NCI-H1694 treated with DMSO at 0.1 percent for 48 hours (cell line): ENCODE measurements at places on chromosomes 5 and 9.

- DNase-seq: no peak
These were observed 9.2 kb upstream of the CRB2 start for GRCh38 chr9:123346826-123347225.

- DNase-seq: peak; percentile 56
These were observed 136.0 kb upstream of the EFNA5 start for GRCh38 chr5:107806705-107807104.

DNA sequence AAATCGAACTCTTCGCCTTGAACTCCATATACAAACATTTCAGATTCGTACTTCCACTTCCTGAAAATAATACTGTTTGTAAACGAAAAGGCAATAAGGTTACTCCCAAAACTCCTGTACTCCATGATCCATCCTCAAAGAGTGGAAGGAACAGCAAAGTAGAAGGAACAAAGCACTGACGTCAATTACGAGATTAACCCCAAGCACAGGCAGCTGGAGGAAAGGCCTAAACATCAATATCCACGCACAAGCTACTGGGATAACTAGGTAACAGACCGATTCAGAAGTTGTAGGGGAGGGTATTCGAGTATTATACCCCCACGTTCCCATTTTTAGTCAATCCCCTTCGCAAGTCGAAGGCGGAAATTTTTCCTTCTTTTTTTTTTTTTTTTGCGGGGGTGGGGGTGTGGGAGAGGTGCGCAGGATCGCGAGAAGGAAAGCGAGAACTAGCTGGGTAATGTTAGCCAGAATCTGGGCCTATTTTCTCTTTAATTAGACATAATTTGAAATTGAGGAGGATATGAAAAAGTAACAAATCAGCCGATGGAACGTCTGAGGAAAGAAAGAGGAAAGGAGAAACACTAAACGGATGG lies 909 bp downstream of the AFF4 start:
- peak; percentile 9 for DNase-seq

- no peak for DNase-seq
These were observed 45.1 kb downstream of the ERGIC1 start for GRCh38 chr5:172878933-172879752.

DNA sequence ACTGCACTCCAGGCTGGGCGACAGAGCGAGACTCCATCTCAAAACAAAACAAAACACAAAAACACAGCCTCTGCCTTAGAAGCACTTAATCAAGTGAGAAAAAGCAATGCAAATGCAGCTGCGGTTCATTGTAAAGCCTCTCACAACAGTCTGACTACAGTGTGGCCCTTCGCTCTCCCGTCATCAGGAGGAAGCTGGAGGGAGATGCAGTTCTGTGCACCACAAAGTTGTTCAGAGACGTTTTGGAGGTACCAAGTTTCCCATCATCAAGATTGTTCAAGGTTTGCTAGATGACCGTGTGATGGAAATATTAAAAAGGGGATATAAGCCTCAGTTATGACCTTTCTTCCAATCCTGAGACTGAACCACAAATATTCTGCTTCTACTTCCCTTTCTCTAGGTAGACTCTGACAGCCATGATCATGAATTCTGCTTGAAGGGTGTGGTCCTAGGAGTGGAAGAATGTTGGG lies 40.9 kb downstream of the SEC61B start:
- DNase-seq: no peak

GRCh38 chr5:150398722-150399523 lies 13.8 kb downstream of the CD74 start:
- DNase-seq: no peak

GRCh38 chr9:109017493-109017892 lies 4.2 kb upstream of the CTNNAL1 start:
- no peak for DNase-seq

GRCh38 chr5:65102371-65102975 lies 333.7 kb downstream of the CWC27 start:
- no peak for DNase-seq

GRCh38 chr5:160271396-160271795 lies 41.0 kb downstream of the CCNJL start:
- peak; percentile 38 for DNase-seq

GRCh38 chr9:134404376-134405358 lies 78.4 kb downstream of the RXRA start:
- DNase-seq: no peak

DNA sequence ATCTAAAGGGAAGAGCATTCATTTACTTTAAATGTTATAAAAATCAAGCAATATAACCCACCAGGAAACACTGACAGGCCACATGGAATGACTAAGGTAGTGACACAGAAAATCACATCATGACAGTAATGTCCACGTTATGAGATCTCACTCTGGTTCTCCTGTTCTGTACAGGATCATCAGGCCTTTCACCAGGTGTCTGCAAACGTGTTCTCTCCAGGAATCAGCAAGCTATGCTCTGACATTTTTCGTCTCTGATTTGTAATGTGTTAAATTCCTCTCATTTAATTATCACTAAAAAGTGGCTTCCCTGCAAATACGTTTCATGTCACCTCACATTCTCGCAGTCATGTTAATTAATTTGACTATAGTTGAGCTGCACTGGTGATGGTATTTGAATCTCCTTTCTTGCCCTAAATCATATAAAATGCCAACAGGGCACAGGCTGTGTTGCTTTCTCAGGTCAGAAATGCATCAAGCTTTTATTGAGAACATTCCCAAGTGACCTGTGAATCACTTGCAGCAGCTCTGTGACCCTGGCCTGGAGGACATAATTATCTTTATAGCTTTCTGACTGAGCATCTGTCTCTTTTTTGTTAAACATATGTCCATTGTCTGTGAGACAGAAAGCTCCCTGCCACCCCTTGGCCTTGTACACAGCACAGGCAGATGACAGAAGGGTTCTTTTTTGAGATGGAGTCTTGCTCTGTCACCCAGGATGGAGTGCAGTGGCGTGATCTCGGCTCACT lies 196.2 kb downstream of the DIRAS2 start:
- DNase-seq: peak; percentile 29

GRCh38 chr9:113690055-113690740 lies 185.9 kb upstream of the ZNF618 start:
- no peak for DNase-seq

- DNase-seq: no peak
These were observed 17.8 kb upstream of the ERMP1 start for GRCh38 chr9:5850724-5851122.

DNA sequence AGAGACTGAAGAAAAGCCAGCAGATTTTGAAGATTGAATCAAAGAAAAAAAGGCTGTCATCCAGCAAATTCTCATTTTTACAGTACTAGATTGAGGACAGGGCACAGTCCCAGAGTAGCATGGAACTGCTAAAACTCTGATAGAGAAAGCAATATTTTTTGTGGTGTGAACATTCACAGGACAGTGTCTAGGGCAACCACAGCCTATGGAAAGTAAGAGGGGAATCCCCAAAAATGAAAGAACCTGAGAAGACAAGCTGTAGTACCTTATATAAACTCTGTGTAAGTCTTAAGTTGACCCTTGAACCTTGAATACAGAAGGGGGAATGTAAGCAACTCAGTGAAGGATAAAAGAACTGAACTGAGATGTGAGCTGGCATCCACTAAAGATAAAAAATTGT lies 540.3 kb downstream of the HINT1 start:
- DNase-seq: no peak

DNA sequence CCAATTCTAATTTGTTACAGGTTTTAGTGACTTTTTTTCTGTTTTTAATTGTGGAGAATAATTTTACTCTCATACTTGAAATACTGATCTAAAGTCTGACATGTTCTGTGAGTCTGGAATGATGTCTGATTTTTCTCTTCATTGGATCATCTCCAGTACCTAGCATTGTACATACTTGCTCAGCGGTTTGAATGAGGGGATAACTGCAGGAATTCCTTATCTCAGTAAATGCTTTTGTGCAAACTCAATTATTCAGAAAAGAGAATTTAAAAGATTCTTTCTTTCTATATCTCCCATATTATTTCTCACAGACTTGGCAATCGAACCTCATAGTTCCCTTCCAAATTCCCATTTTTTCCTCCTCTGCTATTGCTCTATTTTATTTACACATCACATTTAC lies 397.9 kb upstream of the SGCD start:
- DNase-seq: no peak

GRCh38 chr5:154771383-154771901 lies 16.3 kb downstream of the LARP1 start:
- peak; percentile 32 for DNase-seq

DNA sequence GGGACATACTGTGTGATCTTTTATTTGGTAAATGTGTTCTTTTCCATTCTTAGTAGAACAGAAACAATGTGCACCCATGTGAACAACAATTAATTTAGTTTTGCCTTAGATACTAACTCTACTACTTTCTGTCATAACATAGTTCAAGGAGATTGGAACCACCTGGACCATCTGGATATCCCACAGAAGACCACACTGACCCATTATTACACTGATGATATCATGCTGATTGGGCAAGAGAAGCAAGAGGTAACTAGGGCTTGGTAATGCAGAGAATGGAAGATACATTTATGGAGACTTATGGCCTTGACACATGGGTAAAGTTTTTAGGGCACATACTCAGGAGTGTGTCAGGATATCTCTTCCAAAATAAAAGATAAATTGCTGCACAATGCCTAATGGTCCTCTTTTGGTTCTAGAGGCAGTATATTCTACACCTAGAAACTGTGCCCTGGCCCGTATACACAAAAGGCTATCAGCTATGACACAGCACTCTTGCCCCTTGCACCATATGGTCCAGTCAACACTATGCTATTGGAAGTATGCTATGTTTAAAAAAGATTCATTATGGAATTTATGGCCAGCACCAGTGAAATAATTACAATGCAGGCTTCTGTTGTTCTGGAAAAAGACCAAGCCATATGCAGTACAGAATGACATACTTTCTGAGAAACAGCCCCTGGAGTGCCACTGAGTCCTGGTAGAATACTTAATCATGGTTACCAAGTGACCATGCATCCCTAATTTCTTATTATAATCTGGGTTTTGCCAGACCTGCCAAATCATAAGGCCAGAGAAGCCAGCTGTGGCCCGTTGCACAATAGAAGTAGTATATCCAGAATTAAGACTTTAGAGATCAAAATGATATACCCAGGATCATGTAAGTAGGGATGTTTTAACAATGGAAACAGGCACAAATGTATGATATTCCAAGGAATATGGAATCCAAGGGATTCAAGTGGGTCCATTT lies 41.6 kb upstream of the MROH2B start:
- no peak for DNase-seq

DNA sequence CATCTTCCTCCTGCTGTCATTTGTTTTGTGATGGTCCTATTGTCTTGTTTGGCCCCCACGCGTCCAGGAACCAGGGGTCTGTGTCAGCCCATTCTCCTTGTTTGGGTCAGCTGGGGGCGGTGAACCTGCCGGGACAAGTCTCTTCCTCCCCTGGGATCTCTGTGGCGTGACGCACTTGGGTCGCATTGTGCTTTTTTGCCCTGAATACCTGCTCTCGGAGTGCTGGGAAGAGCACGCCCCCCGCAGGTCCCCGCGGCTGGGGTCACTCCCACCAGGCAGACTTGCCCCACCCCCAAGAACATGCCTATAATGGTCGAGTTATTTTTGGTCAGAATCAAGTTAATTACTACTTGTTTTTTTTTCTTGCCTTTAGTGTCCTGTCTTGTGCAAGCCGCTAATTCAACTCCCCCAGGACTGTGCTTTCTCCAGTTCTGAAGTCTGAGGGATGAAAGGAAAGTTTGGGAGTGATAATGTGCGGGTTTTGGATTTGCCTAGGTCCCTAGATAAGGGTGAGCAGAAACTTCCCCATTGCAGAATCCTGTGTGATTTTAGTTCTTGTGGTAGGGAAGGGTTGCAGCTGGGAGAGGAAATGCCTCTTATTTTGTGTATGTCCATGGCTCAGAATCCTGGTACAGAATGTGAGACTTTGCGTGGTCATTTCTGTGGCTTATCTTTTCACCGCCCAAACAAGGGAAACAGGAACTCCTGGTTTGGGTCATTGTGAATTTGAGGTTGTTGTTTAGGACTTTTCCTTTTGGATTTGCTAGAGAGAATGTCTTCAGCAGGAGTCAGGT lies 789 bp downstream of the ACER2 start:
- DNase-seq: peak; percentile 28

- DNase-seq: no peak
These were observed 264.0 kb downstream of the EPB41L4A start for GRCh38 chr5:112154940-112155686.

- DNase-seq: no peak
These were observed 96.1 kb downstream of the MAP1B start for GRCh38 chr5:72203251-72203845.

DNA sequence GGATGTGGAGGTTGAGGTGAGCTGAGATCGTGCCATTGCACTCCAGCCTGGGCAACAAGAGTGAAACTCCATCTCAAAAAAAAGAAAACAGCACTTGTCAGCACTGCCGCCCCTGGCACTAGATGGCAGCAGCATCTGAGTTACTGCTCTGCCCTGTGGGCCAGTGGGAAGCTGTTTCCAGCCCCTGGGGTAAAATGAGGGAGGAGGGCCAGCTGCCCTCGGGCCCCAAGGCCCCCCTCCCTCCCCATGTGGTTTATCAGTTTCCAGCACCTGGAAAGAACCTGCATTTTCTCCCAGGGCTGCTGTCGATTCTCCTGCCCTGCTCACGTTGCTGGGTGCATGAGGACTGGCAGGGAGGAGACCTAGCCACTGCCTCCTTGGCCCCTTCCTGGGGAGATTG lies 13.2 kb upstream of the CEL start:
- DNase-seq: peak; percentile 14
